Fibroblast of lung (primary cell): ENCODE measurements at places on chromosomes 2 and 18.

GRCh38 chr2:102091121-102091520 is 51.4 kb upstream of the IL1R1 start:
- DNase-seq, result no peak

- DNase-seq, result no peak
Measured at GRCh38 chr2:45909677-45910191, 258.3 kb downstream of the PRKCE start.

GRCh38 chr2:160474891-160475787 is 18.5 kb downstream of the RBMS1 start:
- DNase-seq, result peak; percentile 42

GRCh38 chr2:234272069-234272850 is 221.8 kb downstream of the SPP2 start:
- DNase-seq, result no peak

GRCh38 chr2:20169796-20170703 is 54.9 kb downstream of the SDC1 start:
- DNase-seq, result no peak

DNA sequence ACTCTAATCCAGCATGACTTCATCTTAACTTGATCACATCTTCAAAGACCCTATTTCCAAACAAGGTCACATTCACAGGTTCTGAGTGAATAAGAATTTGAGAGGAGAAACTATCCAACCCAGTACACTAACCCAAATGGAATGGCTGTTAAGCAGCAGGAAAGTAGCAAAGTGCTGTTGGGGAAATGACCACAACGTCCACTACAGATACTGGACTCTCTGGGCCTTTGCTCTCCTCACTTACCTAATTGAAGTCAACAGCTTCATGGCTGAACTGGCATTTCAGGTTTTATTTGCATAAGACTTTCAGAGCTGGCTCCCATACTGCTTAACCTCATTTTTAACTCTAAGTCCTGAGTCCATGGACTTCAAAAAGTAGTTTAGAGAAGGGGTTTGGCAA is 38.0 kb upstream of the ACVR2A start:
- DNase-seq, result no peak

DNA sequence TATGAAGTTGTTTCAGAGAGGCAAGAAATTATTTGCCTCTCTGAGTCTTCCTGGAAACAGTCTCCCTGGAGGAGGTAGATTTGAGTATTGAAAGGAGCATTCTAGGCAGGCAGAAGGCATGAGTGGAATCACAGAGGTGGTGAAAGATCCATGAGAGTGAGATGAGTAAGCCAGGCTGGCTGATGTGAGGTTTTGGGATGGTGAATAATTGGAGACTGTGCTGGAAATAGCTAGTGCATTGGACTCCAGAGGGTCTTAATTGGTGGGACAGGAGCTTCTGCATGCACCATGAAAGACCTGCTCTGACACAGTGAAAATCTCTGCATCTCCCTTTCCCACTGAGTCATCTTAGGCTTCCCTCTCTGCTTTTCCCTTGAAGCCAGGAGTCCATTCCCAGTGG is 46.3 kb downstream of the CDC42EP3 start:
- DNase-seq, result peak; percentile 96

DNA sequence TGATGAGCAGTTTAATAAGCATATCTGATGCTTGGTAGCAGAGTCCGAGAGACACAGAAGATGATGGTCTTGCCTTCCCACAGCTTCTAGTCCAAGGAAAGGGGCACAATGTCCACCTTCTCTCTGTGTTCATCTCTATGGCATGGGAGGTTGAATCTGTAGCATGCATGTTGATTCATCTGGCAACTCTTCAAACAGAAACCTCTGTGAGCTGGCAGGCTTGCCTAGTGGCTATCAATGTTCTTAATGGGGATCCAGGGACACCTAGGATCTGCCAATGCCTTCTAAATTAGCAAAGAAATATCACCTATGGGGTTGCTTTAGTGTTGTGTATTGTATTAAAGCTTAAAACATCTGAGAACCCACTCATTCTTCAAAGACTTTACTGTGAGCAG is 170.8 kb downstream of the INO80D start:
- no peak for DNase-seq

- no peak for DNase-seq
Measured at GRCh38 chr2:230930928-230931555, 6.0 kb upstream of the GPR55 start.

GRCh38 chr2:150234787-150235446 is 252.6 kb downstream of the RND3 start:
- DNase-seq, result peak; percentile 96

DNA sequence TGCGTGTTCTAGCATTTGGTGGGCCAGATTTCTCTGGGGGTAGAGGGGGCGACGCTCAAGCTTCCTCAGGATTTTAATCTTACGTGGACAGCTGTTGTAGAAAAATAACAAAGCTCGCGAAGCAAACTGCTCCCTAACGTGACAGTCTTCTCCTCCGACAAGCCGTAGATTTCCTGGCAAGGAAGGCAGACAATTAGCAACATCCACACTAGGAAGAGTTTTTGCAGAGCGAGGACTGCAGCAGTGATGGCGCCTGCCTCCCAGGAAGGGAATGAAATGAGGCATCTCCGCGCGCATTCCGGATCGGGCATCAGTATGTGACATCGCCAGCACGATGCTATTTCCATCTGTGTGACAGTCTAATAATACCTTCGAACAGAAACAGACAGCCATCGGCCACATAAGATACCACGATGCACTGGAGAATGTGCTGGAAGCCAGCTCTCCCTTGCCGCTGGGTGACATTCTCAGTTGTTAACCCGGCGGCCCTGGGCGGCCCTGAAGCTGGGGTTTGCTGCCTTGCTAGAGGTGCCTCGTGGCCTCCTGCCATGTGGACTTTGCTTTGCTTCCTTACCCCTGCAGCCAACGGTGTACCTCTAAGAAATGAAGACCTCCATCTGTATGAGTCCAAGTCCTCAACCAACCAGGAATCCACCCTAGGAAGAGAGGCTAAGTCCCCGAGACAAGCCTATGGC is 101.8 kb upstream of the AGAP1 start:
- no peak for DNase-seq

GRCh38 chr2:9205963-9206948 is at the start of gene ASAP2:
Gene ASAP2, plus strand, starts transcription at chr2:9206812. Its CDS starts 293 bp downstream, at chr2:9207105.
- DNase-seq, result peak; percentile 66

DNA sequence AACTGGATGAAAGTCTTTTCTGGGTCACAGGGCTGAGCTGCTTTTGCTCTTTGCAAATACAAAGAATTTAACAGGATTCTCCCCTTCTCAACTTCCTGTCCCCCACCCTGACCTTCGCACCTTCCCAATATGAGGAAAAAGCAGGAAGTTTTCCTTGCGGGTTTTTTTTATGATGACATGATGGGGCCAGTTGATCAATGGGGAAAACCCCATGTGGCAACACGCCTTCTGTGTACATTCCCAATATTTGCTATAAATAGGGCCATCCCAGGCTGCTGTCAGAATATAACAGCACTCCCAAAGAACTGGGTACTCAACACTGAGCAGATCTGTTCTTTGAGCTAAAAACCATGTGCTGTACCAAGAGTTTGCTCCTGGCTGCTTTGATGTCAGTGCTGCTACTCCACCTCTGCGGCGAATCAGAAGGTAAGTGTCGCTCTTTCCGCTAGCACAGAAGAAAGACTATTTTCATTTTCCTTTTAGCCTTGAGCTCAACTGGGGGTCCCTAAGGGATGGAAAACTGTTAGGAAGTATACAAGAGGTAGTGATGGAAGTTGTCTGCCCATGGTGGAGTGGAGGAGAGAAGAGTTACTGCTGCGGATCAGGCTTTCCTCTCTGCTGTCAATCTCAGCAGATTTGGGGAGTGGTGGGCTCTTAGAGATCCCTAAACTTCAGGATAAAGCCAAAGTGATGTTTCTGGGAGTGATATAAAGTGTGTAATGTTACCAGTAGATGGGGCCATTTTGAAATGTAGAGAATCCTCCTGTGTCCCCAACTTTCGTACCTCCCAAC is at the start of gene CCL20:
Gene CCL20 (plus strand): TSS at position 281 of the 792 bp plus-strand sequence. CDS start 70 bp downstream, at position 351.
- no peak for DNase-seq

GRCh38 chr2:156110890-156111289 is 221.6 kb downstream of the NR4A2 start:
- no peak for DNase-seq

DNA sequence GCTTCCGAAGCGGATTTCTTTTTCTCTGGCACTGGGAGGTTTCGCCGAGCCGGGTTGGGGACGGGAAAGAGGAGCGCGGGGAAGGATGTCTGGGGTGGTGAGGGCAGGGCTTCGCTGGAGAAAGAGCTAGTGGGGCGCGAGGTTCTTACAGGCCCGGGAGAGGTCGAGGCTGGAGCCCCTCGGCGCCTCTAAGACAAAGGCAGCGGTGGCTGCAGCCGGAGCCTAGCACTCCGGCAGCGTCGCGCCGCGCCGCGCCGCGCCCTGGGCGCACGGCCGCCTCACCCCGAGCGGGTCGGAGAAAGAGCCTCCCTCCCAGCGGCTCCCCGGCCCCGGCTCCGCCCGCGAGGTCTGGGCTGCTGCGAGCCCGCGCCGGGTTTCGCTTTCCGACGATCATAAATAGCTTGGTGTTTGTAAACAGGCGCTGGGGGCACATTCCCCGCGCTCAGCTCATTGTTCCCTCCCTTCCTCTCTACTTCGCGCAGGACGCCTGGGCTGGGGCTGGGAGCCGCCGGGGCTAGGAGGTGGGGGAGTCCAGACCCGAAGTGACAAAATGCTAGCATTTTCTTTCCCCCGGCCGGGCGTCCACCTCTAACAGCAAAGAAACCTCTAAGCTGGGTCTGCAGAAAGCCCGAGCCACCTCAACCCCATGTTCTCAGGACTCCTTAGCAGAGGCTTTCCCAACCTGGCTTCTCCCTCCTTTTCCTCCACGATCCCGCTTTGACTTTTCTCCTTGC is 813 bp upstream of the MEIS1 start:
- peak; percentile 76 for DNase-seq

DNA sequence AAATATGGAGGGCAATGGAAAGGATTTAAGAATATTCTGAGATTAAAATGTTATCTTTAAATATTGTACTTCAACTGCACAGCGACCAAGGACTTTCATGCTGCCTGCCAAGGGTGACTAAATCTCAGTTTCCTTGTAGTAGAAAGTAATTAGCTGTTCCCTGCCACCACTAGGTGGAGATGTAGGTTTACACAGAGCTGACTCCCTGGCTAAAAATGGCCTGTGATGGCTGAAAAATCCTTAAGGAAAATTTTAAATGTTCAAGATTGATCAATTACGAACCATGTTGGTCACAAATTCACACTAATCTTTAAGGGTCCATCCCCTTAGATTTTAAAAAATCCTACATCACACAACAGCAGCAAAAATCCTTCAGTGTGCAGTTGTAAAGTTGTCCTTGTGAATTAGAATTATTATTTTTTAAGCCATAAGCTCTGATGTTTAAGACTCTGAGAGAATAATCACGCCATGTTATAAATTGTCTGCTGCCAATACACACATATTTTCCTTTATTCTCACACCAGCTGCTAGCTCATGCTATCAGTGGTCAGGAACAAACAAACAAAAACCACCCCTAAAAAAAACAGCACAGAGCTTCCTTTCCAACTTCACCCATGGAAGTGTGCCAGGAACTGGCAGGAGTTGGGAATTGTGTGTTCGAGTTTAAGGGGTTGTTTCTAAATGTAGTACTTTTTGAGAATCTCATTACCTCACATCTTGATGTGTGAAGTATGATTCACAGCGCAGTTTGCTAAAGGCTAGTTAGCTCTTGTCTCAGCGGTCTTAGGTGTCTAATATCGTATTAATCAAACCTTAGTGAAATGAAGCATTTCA is 399.8 kb downstream of the TMEM182 start:
- DNase-seq, result peak; percentile 54

GRCh38 chr2:205175831-205176230 is 506.5 kb upstream of the NRP2 start:
- DNase-seq, result no peak

- no peak for DNase-seq
Measured at GRCh38 chr2:121052023-121052422, 233.0 kb downstream of the TFCP2L1 start.

DNA sequence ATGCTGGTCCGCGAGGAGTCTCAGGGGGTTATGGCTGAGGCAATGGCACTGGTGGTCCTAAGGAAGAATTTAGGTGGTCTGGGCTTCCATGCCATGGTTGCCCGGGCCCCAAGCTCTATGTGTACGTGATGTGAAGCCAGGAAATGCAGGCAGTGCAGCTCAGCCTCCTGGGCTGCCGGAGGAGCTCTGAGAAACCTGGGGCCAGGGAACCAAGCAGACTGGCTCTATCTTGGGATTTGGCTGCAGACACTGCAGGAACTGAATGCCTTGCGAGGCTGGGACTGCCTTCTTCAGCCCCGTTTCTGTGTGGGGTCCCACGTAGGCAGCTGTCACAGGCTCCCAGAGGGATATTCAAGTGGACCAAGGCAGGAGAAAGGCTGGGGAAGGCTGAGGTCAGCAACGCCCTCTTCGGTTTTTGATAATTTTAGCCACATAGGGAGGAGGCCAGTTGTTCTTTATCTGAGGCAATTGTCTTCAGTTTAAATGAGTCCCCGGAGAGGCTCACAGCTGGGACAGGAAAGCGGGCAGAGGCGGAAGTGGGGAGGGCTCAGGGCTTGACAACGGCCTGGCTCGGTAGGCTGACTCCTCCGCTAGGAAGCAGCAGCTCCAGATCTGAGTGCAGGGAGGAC is 77.7 kb downstream of the RHOB start:
- DNase-seq, result no peak

- no peak for DNase-seq
Measured at GRCh38 chr2:106339132-106339531, 129.1 kb downstream of the RGPD3 start.

DNA sequence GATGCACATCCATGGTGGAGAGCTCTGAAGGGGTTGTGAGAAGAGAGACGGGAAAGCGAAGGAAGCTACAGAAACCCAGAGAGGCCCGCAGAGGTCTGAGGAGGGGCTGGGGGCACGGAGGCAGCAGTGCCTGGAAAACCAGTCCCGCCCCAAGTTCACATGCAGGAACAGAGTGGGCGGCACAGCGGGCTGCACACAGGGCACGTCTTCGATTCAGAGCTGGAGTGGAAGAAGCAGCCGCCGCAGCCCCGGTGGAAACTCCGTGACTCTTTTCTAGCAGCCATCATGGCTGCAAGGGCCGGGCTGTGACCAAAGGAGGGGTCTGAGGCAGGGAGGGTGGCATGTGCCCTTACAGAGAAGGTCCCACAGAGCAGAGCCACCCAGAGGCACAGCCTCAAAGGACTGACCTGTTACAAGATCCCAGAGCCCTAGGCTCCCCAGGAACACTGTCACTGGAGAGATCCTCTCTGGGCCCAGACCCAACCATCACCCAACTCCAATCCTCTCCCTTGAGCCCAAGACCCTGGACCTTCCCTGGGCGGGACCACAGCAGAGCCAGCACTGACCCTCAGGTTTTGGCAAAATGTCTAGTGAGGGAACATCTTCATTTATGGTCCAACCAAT is 10.7 kb downstream of the PRKAG3 start:
- no peak for DNase-seq

GRCh38 chr2:201931951-201932350 is 101.7 kb upstream of the FZD7 start:
- no peak for DNase-seq

- no peak for DNase-seq
Measured at GRCh38 chr2:217687771-217688170, 315.0 kb downstream of the TNS1 start.
